ENCODE measurements at places on chromosomes 7 and 10. TPM values are rescaled to one million over a fixed set of nuclear protein-coding genes. Genes with fewer than 3 reads are reported as not detected.

GJD4 gene
- not detected for total RNA-seq

TRIM73 gene
- 0.66 TPM for total RNA-seq

UPK3BL1 gene
- 7.0 TPM for total RNA-seq

CNOT4 gene
- total RNA-seq: 17.7 TPM

FAM131B gene
- 0.93 TPM for total RNA-seq

NUPR2 gene
- not detected for total RNA-seq

CAV1 gene
- 1,517 TPM for total RNA-seq

WNT8B gene
- total RNA-seq: not detected

MET gene
- total RNA-seq: 103 TPM

PLEKHS1 gene
- total RNA-seq: not detected

OGDHL gene
- total RNA-seq: 0.27 TPM

LIPJ gene
- total RNA-seq: not detected

GPR85 gene
- 0.53 TPM for total RNA-seq

THSD7A gene
- total RNA-seq: 24.7 TPM

GIMAP7 gene
- total RNA-seq: 30.9 TPM

PLXNA4 gene
- 36.0 TPM for total RNA-seq

AFAP1L2 gene
- total RNA-seq: 1.7 TPM

FRMPD2 gene
- total RNA-seq: 0.07 TPM

NXPH1 gene
- total RNA-seq: not detected

HOXA5 gene
- total RNA-seq: 12.7 TPM

UBE2H gene
- total RNA-seq: 127 TPM

RET gene
- 0.07 TPM for total RNA-seq

AGAP9 gene
- total RNA-seq: 5.3 TPM

MLXIPL gene
- not detected for total RNA-seq

CALML3 gene
- total RNA-seq: not detected

TMEM178B gene
- not detected for total RNA-seq

LRRC17 gene
- 4.4 TPM for total RNA-seq

ZNF467 gene
- 4.5 TPM for total RNA-seq

PNLIP gene
- total RNA-seq: not detected

CD36 gene
- total RNA-seq: under 0.01 TPM

SEMA3C gene
- total RNA-seq: 6.6 TPM

PDE1C gene
- total RNA-seq: 0.43 TPM

SYT15 gene
- 0.13 TPM for total RNA-seq

IL2RA gene
- total RNA-seq: not detected

WIPF3 gene
- not detected for total RNA-seq

NEBL gene
- 2.2 TPM for total RNA-seq
